T-cell (primary cell): ENCODE measurements at places on chromosomes 1 and 21. TPM values are rescaled to one million over a fixed set of nuclear protein-coding genes. Genes with fewer than 3 reads are reported as not detected.
A peak's percentile ranks its signal among the peaks of the same experiment; 100 is the strongest.

Gene OPRD1
- not detected for total RNA-seq

Gene SLC30A2
- 0.13 TPM for total RNA-seq

Gene EPHA2
- total RNA-seq, result not detected

Gene OLIG2
- total RNA-seq, result not detected

Gene CDC20
- 2.3 TPM for total RNA-seq

Gene TEKT2
- not detected for total RNA-seq

DNA sequence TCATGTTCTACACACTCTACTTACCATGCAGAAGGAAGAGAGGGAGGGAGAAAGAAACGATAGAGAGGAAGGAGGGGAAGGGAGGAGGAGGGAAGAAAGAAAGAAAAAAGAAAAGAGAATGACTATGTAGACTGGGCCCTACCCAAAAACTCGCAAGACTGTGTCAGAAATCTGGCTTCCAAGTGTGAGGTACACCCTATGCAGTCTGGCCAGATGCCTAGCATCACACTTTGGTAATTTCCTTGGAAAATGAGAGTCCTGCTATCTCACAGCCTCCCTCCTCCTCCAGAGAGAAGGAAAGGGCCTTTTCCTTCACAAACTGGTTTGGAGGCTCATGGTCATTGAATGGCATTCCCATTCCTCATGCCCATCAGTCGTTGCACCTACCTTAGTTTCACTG, 86.4 kb upstream of the LRRC8D start:
- no peak overlapping the region for H3K27ac ChIP-seq
- H3K4me1 ChIP-seq, result no peaks in the 10 kb centered on the region
- no peaks in the 10 kb centered on the region for H3K27me3 ChIP-seq

DNA sequence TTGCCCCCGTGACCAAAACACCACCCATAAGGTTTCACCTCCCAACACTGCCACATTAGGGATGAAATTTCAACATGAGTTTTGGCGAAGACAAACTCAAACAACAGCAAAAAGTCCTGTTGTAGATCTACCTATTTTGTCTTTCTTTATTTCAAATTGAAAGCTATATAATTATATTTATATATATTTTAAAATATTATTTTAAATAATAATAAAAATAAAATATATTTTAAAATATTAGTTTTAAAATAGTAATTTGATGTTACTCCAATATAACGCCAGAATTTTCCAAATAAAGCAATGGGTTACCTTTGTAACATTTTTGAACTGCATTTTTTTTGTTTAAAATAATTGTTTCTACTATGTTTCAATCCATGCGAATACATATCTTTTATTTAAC, 263.5 kb upstream of the USP25 start:
- H3K36me3 ChIP-seq, result no peaks in the 10 kb centered on the region
- no peak overlapping the region for H3K27ac ChIP-seq
- no peaks in the 10 kb centered on the region for H3K27me3 ChIP-seq
- no peaks in the 10 kb centered on the region for H3K4me1 ChIP-seq

GRCh38 chr1:47244339-47244862, 12.4 kb upstream of the TAL1 start:
- peaks cover 3% of the 10 kb centered on the region for H3K4me1 ChIP-seq
- no peak for DNase-seq
- no peaks in the 10 kb centered on the region for H3K27me3 ChIP-seq

DNA sequence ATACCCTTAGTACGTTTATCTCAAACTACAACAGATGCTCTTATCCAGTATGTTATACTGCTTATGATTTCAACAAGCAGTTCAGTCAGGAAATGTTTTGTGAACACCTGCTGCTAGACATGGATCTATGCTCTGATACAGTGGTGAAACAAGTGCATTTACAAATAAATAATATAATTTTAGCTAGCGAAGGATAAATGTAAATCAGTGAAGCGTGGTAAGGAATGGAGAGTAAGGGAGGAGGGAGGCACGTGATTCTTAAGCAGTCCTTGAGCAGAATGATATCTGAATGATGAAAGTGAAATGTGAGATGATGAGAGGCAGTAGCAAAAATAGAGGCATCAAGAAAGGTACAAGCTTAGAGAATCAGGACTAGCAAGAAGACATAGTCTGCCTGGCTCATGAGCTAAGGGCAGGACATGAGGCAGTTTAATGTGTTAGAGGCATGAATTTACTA, 6.3 kb downstream of the TSNAX start:
- no peak overlapping the region for H3K27ac ChIP-seq
- H3K4me3 ChIP-seq, result no peak overlapping the region
- H3K27me3 ChIP-seq, result no peaks in the 10 kb centered on the region
- H3K4me1 ChIP-seq, result peaks cover 23% of the 10 kb centered on the region
- peaks cover 33% of the 10 kb centered on the region for H3K36me3 ChIP-seq
- no peak for DNase-seq

DNA sequence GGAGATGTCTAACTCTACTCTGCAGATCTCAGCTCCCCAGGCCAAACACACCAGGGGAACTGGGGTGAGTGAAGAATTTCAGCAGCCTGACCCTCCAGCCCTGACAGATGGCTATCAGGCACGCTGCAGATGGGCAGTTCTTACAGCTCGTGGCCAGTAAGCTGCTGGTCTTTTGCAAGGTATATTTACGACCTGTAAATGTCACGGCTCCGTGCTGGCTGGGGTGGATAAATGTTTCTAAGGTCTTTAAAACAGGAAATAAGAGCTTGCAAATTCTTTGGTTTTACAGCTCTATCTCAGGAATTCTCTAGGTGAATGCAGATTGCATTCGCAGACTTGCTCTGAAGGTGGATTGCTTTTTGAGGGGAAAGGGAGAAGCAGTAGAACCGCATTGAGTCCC, 10.1 kb downstream of the DOP1B start:
- no peak overlapping the region for H3K4me3 ChIP-seq
- H3K4me1 ChIP-seq, result no peaks in the 10 kb centered on the region
- no peak overlapping the region for H3K27ac ChIP-seq
- peaks cover 29% of the 10 kb centered on the region for H3K36me3 ChIP-seq
- H3K27me3 ChIP-seq, result no peaks in the 10 kb centered on the region

DNA sequence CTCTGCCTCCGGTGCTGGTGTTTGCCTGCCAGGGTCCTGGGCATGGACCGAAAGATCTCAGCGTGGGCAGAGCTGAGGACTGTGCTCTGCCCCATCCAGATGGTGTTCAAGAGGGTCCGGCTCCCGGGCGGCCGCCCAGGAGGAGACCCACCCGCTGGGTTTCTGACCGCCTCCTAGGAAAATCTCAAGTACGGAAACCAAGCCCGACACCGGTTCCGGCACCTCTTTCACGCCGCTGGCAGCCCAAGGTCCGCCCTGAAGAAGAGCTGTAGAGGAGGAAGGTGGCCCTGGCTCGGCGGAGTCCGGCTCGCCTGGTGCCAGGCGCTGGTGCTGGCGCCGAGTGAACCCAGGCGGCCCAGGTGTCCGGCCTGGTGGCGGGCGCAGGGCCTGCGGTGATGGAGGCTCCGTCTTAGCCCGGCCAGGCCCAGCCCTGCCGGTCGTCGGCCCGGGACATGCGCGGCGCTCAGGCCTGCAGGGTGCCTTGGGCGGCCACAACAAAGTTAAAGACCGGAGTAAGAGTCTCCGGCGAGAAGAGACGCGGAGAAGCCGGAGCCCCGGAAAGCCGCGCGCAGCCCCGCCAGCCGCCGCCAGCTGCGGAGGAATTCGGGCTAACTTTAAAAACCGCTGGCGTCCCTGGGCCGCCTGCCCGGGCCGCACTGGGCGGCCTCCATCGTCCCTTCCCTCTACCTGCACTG, 1.5 kb downstream of the GRIK3 start:
- no peaks in the 10 kb centered on the region for H3K4me1 ChIP-seq
- no peak overlapping the region for H3K27ac ChIP-seq
- no peak overlapping the region for H3K4me3 ChIP-seq
- peaks cover 13% of the 10 kb centered on the region for H3K27me3 ChIP-seq

GRCh38 chr1:7538033-7538432, 233.1 kb upstream of the VAMP3 start:
- H3K4me3 ChIP-seq, result no peak overlapping the region
- no peak overlapping the region for H3K27ac ChIP-seq
- H3K4me1 ChIP-seq, result no peaks in the 10 kb centered on the region
- no peaks in the 10 kb centered on the region for H3K27me3 ChIP-seq
- DNase-seq, result no peak

DNA sequence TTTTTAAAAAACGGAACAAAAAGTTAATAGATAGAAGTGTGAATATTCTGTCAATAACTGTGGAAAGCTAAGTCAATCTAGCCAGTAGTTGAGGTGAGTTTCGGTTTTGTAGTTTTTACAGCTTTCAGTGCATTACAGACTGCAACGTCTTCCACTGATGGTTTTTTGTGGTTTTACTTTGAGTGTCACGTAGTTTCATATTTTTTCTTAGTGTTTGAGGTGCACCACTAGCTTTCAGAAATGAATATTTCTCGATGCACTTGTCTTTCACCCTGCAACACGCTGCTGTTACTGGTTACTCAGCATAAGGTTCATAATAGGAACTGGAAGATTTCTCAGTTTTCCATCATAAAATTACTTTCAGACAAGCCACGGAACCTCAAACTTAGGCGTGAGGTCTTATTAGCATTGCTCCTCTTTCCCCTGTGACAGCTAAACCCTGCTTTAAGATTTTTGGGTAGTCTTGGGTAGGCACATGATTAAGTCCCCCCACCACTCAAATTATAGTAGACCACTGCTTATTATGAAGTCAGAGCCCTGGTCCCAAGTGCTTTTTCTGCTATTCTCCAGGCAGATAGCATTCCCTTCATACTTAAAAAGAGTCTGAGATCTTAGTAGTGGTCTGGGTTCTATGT, 1412.7 kb downstream of the KCNT2 start:
- no peaks in the 10 kb centered on the region for H3K4me1 ChIP-seq
- peak overlapping the region; percentile 38 for H3K4me3 ChIP-seq
- no peaks in the 10 kb centered on the region for H3K36me3 ChIP-seq

- DNase-seq, result no peak
- no peak overlapping the region for H3K27ac ChIP-seq
- no peaks in the 10 kb centered on the region for H3K27me3 ChIP-seq
- H3K36me3 ChIP-seq, result no peaks in the 10 kb centered on the region
- no peaks in the 10 kb centered on the region for H3K4me1 ChIP-seq
These were observed 56.1 kb downstream of the EYA3 start for GRCh38 chr1:28032281-28032680.

DNA sequence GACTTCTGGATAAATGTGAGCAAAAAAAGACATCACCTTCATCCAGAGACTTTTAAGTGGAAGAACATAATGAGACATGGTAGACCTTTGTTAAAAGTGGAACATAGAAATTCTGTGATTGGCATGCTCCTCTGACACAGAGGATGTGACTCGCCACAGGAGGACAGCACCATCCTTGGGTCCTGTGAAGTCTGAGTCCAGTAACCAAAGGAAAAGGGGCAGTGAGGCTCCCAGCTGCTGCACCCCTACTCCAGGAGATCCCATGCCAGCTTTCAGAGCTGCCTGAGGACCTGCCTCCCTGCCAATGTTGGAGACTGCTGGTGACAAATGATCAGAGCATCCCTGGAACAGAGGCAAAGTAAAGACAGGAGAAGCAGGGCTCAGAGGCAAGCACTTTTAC, 136.2 kb downstream of the BRINP2 start:
- no peak overlapping the region for H3K4me3 ChIP-seq
- no peaks in the 10 kb centered on the region for H3K27me3 ChIP-seq
- H3K27ac ChIP-seq, result no peak overlapping the region
- DNase-seq, result no peak
- no peaks in the 10 kb centered on the region for H3K36me3 ChIP-seq
- no peaks in the 10 kb centered on the region for H3K4me1 ChIP-seq

GRCh38 chr1:30061292-30062220, 661.8 kb downstream of the MATN1 start:
- no peak for DNase-seq
- H3K27ac ChIP-seq, result no peak overlapping the region
- no peaks in the 10 kb centered on the region for H3K36me3 ChIP-seq

DNA sequence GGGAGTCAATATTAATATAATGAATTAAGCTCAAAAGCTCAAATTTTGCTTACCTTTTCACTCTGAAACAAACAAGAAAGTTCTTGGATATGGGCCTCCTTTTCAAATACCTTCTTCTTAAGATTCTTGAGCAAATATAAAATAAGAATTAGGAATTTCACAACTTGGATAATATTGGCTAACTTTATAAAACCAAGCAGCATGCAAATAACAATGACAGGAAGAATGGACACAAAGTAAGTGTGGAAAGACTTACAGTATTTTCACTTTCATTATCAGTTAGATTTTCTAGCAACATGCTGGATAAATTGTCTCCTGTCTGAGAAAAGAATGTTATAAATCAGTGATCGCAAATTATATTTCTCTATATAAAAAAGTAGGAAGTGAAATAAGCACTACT, 13.2 kb downstream of the ODF2L start:
- H3K36me3 ChIP-seq, result peaks cover 3% of the 10 kb centered on the region
- DNase-seq, result no peak
- H3K27ac ChIP-seq, result no peak overlapping the region
- no peaks in the 10 kb centered on the region for H3K4me1 ChIP-seq
- no peaks in the 10 kb centered on the region for H3K27me3 ChIP-seq

DNA sequence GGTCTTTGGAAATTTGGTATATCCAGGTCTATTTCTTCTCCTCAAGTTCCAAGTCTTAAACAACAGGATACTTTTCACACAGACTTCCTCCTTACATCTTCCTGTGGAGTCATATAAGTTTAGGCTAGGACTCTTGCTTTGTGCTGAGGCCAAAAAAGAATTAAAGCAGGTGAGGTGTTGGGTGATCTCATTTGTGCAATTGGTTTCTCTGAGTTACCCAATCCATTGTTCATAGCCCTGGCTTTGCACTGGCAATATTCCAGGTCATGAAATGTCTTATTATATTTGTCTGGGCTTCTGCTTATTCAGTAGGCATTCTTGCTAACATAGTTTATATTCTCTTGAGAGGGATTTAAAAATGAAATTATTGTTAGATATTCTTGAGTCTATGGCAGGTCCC, 14.1 kb upstream of the KIAA0040 start:
- no peaks in the 10 kb centered on the region for H3K36me3 ChIP-seq
- H3K27me3 ChIP-seq, result no peaks in the 10 kb centered on the region
- H3K4me1 ChIP-seq, result peaks cover 32% of the 10 kb centered on the region
- DNase-seq, result no peak
- H3K4me3 ChIP-seq, result no peak overlapping the region
- H3K27ac ChIP-seq, result no peak overlapping the region

DNA sequence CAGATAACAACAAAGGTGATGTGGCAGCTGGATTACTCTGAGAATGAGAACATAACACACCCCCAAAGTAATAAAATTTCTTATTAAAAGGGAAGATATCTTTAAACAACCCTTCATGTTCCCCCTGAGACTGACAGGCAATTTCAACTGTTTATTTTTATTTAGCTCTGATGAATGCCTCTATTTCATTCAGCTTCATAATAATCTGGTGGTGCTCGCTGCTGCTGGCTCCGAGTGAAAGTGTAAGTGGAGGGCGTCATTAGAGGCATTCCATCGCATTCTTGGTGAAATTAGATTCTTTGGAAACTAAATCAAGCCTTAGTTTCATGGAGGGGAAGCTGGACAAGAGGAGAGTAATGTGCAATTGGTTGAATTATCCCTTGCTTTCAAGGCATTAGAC, 128.9 kb downstream of the GRIK1 start:
- no peaks in the 10 kb centered on the region for H3K36me3 ChIP-seq
- no peak overlapping the region for H3K4me3 ChIP-seq
- no peak overlapping the region for H3K27ac ChIP-seq
- DNase-seq, result no peak
- no peaks in the 10 kb centered on the region for H3K4me1 ChIP-seq

- H3K36me3 ChIP-seq, result no peaks in the 10 kb centered on the region
- DNase-seq, result no peak
- no peak overlapping the region for H3K4me3 ChIP-seq
- H3K27me3 ChIP-seq, result no peaks in the 10 kb centered on the region
- no peak overlapping the region for H3K27ac ChIP-seq
These were observed 395.4 kb upstream of the ADAMTS5 start for GRCh38 chr21:27362249-27362648.

GRCh38 chr1:50983219-50983802, 13.3 kb downstream of the CDKN2C start:
- peaks cover 6% of the 10 kb centered on the region for H3K27me3 ChIP-seq
- no peak overlapping the region for H3K27ac ChIP-seq
- no peaks in the 10 kb centered on the region for H3K36me3 ChIP-seq
- H3K4me3 ChIP-seq, result no peak overlapping the region
- peaks cover 3% of the 10 kb centered on the region for H3K4me1 ChIP-seq
